ENCODE measurements at places on chromosomes 3 and 15.
A peak's percentile ranks its signal among the peaks of the same experiment; 100 is the strongest.

- no peak for DNase-seq
These were observed 225.2 kb downstream of the VPS13C start for GRCh38 chr15:61835029-61835428.

- no peak for DNase-seq
These were observed 34.9 kb downstream of the IDH2 start for GRCh38 chr15:90067181-90067952.

DNA sequence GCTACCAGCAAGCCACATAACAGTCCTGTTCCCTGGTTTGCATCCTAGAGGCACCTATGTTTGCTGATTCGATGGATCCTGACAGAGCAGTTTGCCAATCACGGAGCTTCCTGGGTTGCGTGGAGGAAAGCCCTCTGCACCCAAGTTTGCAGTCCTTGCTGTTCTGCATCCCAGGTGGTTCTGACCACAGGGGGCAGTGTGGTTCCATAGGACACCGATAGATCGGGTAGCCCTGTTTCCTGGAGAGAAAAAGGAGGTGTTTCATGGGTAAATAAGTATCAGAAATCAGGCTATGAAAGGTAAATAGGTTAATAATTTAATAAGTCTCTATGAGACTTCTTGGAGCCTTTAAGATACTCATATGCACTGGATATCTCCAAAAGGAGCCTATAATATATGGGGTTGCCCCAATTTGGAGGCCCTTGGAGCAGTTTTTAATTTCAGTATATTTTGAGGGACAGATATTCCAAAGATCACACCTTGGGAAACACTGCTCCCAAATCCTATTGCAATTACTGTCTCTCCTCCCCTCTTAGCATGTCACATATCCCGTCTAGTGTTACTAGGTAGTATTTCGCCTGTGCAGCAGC lies 194.6 kb upstream of the TPM1 start:
- DNase-seq, result peak; percentile 71

GRCh38 chr3:138282836-138283235 lies 46.8 kb downstream of the NME9 start:
- no peak for DNase-seq

- no peak for DNase-seq
These were observed 62.2 kb upstream of the P2RY1 start for GRCh38 chr3:152772674-152773225.

DNA sequence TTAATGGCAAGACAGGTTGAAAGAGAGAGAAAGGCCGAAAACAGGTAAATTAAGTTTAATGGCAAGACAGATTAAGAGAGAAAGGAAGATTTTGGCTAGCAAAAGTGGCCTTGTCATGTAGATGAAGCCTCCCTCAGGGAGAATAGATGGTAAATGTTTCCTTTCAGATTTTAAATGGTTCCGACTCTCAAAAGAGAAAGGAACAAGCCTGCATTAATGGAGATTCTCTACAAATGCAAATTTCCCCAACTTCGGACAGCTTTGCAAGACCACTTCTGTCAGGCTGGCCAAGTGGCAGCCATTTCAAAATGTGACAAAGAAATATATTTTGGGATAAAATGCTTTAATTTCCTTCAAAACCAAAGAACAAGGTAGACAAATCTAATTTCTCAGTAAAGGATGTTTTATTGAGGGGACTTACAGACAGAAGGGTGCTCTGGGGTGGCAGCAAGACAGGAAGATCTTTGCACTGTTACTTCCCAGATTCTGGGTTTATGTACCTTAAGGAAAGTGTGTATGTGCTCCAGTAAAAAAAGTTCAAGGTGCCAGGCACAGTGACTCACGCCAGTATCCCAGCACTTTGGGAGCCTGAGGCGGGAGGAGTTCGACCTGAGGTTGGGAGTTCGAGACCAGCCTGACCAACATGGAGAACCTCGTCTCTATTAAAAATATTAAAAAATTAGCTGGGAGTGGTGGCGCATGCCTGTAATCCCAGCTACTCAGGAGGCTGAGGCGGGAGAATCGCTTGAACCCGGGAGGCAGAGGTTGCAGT lies 626.3 kb upstream of the NAALADL2 start:
- DNase-seq, result no peak

DNA sequence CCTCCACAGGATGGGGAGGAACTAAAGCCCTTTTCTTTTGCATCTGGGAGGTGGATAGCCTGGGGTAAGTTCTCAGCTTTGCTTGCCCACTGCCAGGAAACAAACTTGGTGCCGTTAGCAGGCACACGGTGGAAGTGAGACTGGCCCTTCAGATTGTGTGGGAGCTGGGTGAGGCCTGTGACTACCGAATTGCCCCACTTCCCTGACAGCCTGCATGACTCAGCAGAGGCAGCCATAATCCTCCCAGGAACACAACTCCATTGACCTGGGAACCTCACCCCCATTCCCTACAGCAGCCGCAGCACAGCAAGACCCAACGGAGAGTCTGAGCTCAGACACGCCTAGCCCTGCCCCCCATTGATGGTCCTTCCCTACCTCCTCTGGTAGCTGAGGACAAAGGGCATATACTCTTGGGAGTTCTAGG lies 282.6 kb downstream of the KLF13 start:
- peak; percentile 78 for DNase-seq

Measured in suppressor macrophage (primary cell).